ENCODE measurements at places on chromosomes 6 and 20.
A peak's percentile ranks its signal among the peaks of the same experiment; 100 is the strongest.

GRCh38 chr6:110307368-110307767, 50.8 kb downstream of the METTL24 start:
- DNase-seq = no peak

GRCh38 chr20:53658973-53659372, 65.3 kb upstream of the ZNF217 start:
- DNase-seq = no peak

- DNase-seq = no peak
Observed at GRCh38 chr6:42962096-42962495, 1.5 kb downstream of the GNMT start.

GRCh38 chr6:47242483-47243386, 67.0 kb downstream of the TNFRSF21 start:
- DNase-seq = peak; percentile 84
